Amniotic stem cell (primary cell): ENCODE measurements at places on chromosomes 4 and X.

DNA sequence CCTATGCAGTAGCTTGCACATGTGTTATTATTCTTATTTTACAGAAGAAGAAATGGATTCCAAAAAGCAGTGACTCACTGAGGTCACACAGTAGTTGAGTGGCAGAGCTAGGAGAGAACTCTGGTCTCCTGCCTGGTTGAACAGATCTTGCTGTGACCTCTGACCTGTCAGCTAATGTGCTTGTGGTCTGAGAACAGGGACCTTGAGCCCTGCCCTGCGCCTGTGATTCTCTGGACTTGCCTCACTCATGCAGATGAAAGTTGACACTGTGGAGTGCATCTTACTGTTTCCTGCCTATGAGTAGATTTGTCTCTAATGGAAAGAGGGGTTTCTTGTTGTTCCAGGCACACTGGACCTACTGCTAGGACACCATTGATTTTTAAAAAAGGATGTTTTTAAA, 32.3 kb downstream of the ETNPPL start:
- DNase-seq: no peak

GRCh38 chr4:123305736-123306135, 90.9 kb upstream of the SPRY1 start:
- no peak for DNase-seq

DNA sequence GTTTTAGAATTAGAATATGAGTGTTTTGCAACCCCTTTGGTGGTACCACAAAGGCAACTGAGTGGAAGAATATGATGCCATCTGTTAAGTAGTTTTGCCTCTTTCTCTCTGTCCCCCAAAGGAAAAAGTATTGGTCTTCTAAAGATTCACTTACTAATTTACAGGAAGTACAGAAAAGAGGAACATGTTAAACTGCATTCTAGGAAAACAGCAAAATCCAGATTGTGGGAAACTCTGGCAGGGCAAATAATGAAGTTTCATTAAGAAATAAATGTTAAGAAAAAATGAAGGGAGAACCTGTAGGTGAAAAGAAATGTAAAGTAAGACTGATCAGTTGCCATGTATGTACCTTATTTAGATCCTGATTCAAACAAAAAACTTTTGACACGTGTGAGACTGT, 39.3 kb downstream of the NSUN7 start:
- DNase-seq: no peak

GRCh38 chr4:121938282-121939092, 13.4 kb downstream of the TRPC3 start:
- no peak for DNase-seq

DNA sequence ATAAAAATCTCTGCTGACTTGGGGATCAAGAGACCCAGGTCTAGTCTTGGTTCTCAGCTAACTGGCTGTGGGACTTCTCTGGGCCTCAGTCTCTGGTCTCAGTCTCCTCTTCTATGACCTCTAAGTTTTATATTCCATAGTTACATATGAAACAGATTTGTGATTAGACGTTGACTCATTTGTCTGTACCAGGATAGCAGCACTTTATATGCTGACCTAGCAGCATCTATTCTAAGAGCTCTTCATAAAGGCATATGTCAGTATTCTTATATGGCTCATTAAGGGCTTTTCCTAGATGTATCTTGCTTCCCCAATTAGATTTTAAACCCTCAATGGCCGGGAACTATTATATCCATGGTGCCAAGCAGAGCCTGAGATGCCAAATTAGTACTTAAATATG, 12.7 kb downstream of the GRPR start:
- DNase-seq: no peak
